ENCODE measurements at places on chromosomes 7 and 10.
A peak's percentile ranks its signal among the peaks of the same experiment; 100 is the strongest.

DNA sequence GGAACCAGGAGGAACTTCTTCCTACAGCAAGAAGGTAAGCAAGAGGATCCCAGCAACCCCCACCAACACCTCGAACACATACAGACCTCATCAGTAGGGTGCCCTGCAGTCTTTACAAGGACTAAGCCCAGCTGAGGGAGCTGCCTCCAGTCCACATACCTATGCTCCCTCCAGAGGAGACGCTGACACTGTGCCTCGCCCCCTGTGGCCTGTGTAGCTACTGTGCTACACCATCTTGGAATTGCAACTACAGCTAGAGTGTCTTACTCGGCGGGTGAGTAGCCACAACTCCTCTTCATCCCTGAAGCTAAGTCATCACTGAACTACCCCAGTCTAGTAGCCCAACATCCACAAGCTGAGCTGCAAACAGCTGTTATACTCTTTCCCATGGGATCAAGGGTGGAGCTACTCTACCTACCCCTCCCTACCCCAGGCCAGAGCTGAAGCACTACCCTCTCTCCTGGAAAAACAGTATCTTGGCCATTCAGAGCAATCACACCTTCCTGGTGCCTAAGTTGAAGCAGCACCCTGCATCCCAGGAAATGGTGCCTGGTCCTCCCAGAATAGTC, 42.2 kb upstream of the CAMK2B start:
- DNase-seq: no peak

GRCh38 chr10:46077141-46077554, 31.1 kb upstream of the MSMB start:
- no peak for DNase-seq

- DNase-seq: no peak
These were observed 88.7 kb downstream of the SAMD9 start for GRCh38 chr7:93029056-93029455.

DNA sequence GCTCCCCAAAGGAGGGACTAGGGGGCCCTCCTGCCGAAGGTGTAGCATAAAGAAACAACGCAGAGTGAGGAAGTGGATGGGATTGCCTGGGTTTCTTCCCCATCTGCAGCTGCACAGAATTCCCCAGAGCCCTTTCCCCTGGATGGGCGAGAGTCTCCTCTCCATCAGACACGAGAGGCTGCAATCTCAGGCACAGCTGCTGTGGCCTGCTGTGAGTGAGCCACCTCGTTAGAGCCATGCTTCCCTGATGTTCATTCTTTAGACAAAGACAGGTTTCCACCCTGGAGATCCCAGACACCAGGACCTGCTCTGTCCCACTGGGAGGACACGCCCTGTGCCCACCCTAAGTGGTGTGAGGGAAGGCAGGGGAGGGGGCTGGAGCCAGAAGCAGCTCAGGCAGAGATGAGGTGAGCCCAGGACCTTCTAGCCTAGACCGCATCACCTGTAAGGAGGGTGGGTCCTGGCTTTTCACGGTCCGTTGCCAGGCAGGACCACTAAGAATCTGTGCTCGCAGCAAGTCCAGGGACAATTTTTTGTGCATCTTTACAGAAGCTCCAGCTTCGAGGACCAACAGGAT, 268.6 kb upstream of the TCERG1L start:
- no peak for DNase-seq

GRCh38 chr10:122861711-122862161, 16.1 kb upstream of the CUZD1 start:
- DNase-seq: no peak

DNA sequence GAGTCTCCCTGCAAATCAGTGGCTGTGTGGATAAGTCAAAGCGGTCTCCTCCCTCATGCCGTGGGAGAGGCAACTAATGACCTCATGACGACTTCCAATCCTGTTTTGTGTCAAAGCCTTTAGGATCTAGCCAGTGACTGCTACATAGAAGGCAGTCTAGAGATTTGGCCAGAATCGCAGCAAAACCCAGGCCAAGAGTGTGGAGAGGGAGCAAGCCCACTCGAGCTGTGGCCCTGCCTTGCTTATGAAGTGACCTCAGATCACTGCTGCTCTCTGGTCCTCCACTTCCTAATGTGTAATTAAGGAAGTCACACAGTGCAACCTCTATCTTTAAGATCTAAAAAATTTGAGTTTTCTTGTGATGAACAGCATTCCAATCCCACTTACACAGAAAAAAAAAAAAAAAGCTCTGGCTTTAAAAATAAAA, 296.7 kb upstream of the KLF6 start:
- DNase-seq: no peak

GRCh38 chr7:151340794-151341356, 737 bp upstream of the NUB1 start:
- no peak for DNase-seq

DNA sequence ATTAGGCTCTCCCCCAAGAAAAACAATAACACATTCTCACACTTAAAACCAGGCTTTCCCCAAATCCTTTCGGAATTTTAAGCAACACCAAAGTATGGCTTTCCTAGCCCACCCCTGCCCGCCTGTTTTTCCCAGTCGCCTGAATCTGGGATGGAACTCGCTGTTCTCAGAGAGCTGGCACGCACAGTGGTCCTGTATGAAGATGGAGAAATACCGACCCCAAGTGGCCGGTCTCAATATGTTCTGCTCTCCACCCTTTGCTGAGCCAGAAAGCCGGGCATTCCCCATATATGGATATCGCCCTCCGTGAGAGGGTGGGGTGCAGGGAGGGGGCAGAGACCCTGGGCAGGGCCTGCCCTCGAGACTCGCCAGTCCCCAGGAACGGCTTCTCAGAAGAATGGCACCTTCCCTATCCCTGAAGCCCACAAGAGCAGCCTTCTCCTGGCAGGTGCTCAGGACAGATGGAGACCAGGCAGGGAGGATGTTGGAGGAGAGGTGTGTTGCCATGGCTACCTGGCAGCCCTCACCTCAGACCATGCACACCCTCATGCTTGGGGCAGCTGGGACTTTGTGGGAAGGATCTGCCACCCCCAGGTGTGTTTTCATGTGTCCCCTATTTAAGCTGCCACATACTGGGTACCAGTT, 3.4 kb downstream of the TACR2 start:
- no peak for DNase-seq

DNA sequence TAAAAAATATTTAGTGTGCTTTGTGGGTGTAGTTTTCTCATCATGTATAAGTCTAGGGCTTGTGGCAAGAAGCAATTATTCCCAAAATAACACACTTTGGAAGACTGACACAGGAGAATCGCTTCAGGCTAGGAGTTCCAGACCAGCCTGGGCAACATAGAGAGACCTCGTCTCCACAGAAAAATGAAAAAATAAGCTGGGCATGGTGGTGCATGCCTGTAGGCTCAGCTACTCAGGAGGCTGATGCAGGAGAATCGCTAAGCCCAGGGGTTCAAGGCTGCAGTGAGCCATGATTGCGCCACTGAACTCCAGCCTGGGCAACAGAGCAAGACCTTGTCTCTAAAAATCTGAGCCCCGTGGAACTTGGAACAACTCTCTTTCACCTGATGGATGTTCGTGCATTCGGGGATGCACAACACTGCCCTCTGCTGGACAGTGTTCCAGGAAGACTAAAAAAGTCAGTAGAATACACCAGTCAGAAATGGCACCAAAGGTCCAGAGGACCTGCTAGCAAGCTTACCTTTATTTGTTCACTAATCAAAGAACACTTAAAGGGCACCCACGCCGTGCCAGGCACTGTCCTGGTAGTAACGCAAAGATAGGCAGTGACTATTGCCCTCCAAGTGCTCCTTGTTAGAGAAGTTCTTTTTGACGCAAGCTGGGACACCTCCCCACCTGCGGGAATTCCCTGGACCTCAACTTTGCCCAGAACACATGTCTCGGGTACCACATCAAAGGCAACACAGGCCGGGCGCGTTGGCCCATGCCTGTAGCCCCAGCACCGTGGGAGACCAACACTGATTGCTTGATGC, 81.9 kb upstream of the CALN1 start:
- DNase-seq: peak; percentile 69

- DNase-seq: no peak
These were observed 187.6 kb downstream of the ADARB2 start for GRCh38 chr10:1549591-1550290.

DNA sequence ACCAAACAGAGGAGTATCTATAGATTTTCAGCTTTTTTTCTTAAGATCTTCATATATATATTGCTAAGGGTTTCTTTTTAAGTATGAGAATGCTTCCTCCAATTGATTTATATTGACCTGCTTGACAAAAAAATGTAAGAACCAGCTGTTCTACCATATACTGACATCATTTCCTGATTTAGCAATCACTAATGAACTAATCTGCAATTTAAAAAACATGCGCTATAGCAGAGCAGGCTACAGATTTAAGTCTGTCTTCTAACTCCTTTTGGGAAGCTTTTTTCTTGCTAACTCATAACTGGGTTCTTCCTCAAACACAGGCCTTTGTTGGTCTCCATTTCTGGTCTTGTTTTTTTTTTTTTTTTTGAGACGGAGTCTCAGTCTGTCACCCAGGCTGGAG, 33.2 kb downstream of the ABCC2 start:
- DNase-seq: no peak

GRCh38 chr10:95309958-95310357, 19.2 kb upstream of the PDLIM1 start:
- no peak for DNase-seq

GRCh38 chr7:24869572-24869971, 110.4 kb downstream of the OSBPL3 start:
- no peak for DNase-seq

GRCh38 chr10:15202639-15203038, 34.1 kb upstream of the NMT2 start:
- DNase-seq: no peak

DNA sequence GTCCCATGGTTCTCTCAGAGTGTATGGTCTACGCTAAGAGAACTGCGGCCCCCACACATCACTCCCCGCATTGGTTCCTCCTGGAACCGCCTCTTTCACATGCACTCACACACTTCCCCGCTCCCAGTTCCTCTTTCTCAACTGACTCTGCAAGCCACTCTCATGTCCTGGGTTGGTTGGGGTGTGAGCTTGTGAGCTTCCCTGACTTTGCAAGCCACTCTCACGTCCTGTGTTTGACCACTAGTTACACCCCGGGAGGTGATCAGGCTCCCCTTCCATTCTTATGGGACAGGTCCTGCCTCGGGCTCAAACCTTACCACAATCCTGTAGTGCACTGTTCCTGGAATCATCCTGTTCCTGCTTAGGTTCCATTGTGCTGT, 105.0 kb downstream of the TRIM24 start:
- no peak for DNase-seq

- no peak for DNase-seq
These were observed 2.4 kb upstream of the PTPRE start for GRCh38 chr10:127904311-127905000.

DNA sequence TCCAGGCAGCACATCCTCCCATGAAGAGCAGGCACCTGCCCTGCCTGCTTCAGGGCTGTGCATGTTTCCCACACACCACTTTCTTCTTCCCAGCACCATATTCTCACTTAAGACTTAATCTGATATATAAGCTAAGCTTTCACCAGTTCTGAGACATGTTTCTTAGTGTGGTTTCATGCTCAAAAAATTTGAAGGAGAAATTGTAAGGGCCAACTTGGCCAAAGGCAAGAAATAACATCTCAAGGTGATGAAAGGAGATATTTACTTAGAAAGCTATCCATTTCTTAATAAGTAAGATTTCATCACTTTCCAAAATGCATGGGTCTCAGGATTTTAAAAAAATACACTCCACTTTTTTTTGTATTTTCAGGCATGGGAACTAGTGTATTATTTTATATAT, 468.1 kb upstream of the AKR1E2 start:
- no peak for DNase-seq

- peak; percentile 34 for DNase-seq
These were observed 774 bp downstream of the TUBGCP2 start for GRCh38 chr10:133307776-133308420.
